ENCODE measurements at places on chromosomes 11 and 22. TPM values are rescaled to one million over a fixed set of nuclear protein-coding genes. Genes with fewer than 3 reads are reported as not detected.

The OR8A1 gene
- total RNA-seq, result not detected

The TRPM5 gene
- not detected for total RNA-seq

The OR8G5 gene
- not detected for total RNA-seq

The MMP13 gene
- not detected for total RNA-seq

The C11orf52 gene
- total RNA-seq, result not detected

The TREH gene
- total RNA-seq, result not detected

The SMTN gene
- total RNA-seq, result 163 TPM
